ENCODE measurements at places on chromosomes 2 and 18. TPM values are rescaled to one million over a fixed set of nuclear protein-coding genes. Genes with fewer than 3 reads are reported as not detected.

DNA sequence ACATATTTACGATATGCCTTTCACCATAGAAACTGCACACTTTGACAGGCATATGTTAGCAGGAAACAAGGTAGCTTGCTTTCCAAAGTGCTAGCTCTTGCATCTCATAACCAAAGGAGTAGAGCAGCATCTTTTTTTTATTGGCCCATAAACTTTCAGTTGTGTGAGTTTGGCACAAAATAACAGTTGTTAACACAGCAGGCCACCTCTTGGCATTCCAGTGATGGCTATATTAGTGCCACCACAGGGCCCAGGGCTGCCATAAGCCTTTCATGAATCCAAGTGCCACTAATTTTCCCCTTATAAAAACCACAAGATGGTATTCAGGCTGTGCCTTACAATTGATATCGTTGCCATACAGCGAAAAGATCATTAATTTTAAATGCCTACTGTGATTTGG, 40.3 kb upstream of the KLF7 start:
- DNase-seq, result no peak

- peak; percentile 34 for DNase-seq
These were observed 24.7 kb downstream of the PKDCC start for GRCh38 chr2:42072349-42073118.

DNA sequence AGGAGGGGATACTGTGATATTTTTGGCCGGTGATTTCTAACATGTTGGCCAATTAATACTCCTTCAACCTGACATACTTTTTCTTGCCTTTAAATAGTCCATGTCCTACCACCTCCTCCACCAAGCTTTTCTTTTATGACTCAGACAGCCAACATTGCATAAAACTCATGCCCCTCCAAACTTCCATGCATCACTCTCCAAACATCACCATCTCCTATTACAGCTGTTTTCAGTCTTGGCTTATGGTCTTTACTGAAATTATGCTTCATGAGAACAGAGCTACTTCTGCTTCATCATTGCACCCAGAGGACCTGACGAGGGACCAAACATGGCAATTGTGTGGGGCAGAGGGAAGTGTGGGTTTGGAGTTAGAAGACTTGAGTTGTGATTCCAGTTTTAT, 305.4 kb downstream of the LPIN1 start:
- DNase-seq, result no peak

Gene CHRND
- total RNA-seq, result 0.07 TPM

Gene DTNA
- total RNA-seq, result 16.9 TPM

Gene TEKT4
- total RNA-seq, result not detected

All from WTC11 (cell line).